ENCODE measurements at places on chromosomes 3 and 15.

GRCh38 chr3:39208463-39209055 is 16.2 kb upstream of the XIRP1 start:
- DNase-seq: peak; percentile 78

GRCh38 chr3:85171976-85172375 is 213.2 kb downstream of the CADM2 start:
- DNase-seq: no peak

DNA sequence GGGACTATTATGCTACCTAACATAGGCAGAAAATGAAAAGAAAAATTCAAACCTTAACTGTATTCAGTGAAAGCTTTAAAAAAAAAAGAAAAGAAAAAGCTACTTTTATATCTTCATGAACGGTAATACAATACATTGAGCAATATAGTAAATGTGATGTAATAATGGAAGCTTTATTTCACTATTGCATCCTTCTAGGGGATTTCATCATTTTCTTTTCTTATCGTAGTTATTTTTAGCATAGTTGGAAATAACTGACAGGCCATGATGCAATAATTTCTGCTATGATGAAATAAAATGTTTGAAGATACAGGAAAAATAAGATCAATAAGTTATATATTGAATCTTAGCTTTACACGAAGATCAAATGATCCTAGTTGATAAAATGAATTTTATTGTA is 40.3 kb upstream of the ZCWPW2 start:
- DNase-seq: no peak

GRCh38 chr3:40876009-40876408 is 323.3 kb upstream of the CTNNB1 start:
- no peak for DNase-seq

DNA sequence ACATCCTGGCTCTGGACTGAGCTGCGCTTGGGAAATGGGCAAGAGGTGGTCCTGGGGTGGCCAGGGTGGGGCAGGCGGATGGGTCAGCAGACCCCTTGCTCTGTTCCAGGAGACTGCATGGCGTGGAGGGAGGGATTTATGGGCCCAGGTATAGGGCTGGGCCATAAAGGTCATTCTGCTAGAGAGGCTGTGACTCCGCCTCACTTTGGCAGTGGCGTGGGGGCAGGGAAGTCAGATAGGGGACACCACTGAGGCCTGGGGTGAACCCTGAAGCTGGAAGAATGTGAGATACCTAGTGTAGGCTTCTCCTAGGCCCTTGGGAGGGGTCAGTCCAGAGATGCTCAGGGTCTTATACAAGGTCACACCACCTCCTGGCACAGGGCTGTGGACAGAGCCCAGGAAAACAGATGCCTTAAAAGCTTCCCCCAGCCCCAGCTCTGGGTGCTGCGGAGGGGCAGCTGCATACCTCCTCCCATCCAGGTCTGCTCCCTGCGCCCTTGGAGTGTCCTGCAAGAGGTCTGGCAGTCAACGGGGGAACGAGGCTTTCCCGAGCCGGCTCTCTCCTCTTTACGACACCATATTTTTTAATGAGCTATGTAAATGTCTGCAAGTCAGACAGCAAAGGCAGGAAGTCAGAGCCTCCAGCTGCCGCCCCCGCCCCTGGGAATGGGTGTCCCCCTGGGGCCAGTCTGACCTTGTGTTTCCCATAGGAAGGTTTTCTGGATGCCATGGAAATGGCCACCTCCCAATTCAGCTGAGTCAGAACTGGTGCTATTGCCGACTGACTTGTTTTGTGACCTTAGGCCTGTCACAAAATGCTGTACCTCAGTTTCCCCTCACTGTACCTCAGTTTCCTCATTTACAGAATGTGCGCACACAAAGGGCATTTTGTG is 26.3 kb downstream of the LINGO1 start:
- DNase-seq: no peak

GRCh38 chr3:142210144-142210543 is 15.2 kb downstream of the GK5 start:
- no peak for DNase-seq

- DNase-seq: peak; percentile 48
These were observed 233.3 kb downstream of the OPA1 start for GRCh38 chr3:193826159-193826795.

DNA sequence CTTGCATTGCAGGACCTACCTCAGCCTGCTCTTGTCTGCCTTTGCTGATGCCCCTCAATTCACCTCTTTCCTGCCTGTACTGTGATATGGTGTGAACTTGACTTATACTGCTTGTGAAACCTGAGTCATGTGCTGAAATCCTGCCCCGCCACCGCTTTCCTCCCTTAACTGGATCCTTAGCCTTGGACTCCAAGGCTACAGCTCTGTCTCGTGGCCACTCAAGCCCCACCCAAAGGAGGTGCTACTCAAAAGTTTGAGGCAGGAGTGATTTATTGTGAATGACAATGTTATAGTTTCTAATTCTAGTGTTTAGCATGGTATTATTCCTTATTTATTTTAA is 56.1 kb downstream of the MYZAP start:
- DNase-seq: no peak

Data from right cardiac atrium (tissue), 5 donors.